ENCODE measurements at places on chromosomes 3 and 15.

GRCh38 chr15:40444736-40445135, 4.0 kb downstream of the BAHD1 start:
- no peak for DNase-seq

- no peak for DNase-seq
Observed at GRCh38 chr3:60998858-60999257, 252.4 kb downstream of the FHIT start.

- DNase-seq = no peak
Observed at GRCh38 chr3:186828340-186828739, 14.2 kb upstream of the ADIPOQ start.

DNA sequence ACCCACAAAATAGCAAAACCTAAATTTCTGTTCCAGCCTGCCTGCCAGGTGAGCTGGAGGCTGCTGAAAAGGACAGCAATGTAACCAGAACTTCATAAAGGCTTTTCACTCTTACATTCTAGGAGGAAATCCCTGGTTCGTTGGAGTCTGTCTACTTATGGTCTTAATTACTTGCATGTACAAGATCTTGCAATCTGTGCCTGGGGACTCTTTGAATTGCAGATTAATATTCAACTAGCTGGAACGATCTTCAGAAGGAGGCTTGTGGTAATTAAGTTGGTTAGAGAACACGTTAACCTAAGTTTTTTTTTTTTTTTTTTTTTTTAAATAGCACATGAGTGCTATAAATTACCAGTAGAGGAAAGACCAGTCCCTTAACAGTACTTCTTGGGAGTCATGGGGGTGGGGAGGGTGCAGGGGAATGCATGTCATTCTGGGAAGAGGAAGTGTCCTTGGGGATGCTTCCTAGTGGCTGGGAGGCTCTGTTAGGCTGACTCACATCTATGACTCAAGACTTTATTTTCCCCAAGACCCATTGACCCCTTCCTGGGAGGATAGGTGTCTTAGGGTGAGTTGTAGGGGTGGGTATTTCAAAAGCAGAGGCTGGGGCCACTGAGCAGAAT, 139.8 kb downstream of the RAB11A start:
- no peak for DNase-seq

DNA sequence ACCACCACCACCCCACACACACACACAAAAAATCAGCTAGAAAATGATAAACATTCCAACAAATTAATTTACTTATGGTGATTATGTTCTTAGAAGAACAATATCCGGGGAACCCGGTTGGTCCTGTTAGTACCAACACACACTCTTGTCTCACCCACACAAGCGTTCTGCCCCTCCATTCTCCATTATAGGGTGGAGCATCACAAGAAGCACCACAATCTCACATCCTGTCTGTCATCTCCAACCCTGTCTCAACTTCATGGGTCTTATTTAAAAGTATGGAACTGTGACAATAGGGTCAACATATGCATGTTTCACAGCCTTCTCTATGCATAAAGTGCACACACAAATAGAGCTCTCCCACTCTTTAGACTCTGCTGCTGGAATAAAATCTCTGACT, 5.6 kb downstream of the GSK3B start:
- no peak for DNase-seq

- no peak for DNase-seq
Observed at GRCh38 chr3:181971424-181971823, 259.7 kb downstream of the SOX2 start.

- DNase-seq = no peak
Observed at GRCh38 chr3:117130222-117130621, 420.6 kb downstream of the TUSC7 start.
